Erythroblast (primary cell): ENCODE measurements at places on chromosomes 11 and 22.

- DNase-seq = no peak
Observed at GRCh38 chr11:2927121-2927800, 2.0 kb downstream of the PHLDA2 start.

DNA sequence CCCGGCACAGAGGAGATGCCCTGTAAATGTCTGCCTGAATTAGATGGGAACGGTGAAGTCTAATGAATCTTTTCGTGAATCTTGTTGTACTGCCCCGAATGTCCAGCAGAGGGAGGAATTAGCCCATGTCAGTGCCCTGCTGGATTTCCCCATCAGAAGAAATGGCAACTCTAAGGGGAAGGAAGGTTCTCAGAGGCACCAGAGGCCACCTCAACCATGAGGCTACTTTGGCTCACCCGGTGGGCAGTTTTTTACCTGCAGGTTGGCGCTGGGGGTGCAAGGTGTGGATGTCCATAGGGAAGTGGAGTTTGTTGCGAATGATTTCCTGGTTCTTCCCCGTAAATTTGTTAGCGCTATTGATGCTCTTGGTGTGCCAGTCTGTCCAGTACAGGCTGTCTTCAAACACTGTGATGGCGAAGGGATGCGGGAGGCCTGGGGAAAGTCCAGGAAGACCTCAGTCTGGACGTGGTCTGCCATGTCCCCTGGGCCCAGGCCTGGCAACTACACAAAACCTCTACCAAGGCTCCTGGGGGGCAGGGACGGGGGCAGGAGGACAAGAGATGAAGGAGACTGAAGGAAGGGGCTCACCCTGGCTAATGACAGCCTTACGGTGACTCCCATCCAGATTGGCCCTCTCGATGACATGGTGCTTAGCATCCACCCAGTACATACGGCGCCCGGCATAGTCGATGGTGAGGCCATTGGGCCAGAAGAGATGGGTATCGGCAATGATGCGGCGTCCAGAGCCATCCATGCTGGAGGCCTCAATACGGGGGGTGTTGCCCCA lies 28.5 kb downstream of the LRP4 start:
- DNase-seq = peak; percentile 89

DNA sequence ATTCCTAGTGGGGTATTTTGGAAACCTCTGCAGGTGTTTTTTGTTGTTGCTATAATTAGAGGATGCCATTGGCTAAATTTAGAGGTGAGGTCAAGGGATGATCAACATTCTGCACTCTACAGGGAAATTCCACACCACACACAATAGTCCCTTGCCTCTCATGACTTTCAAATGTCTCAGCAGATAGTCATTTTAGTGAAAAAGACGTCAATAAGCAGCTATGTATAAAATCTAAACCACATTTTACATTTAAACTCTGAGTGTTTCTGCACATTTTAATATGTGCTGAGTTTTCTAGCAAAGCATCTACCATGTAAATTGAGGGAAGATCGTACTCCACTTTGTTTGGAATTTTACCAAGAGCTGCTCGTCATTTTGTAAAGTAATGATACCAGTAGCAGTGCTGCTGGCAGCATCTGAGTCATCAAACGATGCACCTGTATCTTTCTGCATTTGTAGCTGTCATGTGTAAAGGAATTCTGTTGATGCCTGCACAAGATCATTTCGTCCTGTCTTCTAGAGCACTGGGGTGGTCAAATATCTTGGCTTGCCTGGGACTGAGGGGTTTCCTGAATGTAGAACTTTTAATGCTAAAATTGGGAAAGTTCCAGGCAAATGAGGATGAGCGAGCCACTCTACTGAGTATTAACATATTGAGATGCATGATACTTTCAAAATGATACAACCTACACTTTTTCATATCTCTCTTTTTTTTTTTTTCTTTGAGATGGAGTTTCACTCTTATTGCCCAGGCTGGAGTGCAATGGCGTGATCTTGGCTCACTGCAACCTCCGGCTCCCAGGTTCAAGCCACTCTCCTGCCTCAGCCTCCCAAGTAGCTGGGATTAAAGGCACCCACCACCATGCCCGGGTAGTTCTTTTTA lies 414.5 kb upstream of the SYN3 start:
- no peak for DNase-seq

DNA sequence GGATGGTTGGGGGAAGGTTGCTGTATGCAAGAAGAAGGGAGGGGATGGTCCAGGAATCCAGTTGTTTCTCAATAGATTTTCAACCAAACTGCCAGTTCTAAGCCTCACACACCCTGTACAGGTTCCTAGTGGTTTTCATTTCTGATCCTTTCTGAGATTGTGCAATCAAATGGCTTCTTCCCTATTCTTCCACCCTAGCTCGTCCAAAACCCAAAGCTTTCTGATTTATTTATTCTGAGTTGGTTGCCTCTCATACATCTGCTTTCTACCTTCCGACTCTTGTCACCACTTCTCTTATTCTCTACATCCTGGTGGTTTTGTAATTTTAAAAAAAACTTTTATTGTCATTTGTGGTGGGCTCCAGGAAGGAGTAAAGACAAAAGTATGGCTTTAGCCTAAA lies 12.6 kb downstream of the OR5A2 start:
- DNase-seq = no peak

GRCh38 chr22:46390652-46391301 lies 55.3 kb downstream of the TRMU start:
- no peak for DNase-seq

- DNase-seq = no peak
Observed at GRCh38 chr11:103067118-103067517, 24.8 kb downstream of the DCUN1D5 start.

DNA sequence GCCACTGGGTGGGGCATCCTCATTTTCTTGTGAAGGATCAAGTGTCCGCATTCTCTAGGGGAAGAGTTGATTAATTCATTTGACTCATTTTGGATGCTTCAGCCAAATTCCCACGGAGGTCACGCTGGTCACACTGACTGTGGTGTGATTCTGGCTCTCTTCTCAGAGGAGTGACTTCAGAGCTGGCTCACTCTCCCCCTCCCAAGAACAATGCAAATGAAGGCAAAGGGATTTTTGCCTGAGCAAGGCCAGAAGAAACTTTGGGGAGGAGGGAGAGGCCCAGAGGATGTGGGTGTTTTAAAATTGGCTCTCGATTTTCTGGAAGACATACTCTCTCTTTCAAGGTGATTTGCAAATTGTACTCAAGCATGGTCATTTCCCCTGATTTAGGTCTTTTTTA lies 51.1 kb upstream of the LMO2 start:
- DNase-seq = peak; percentile 38

- DNase-seq = no peak
Observed at GRCh38 chr11:103368145-103368544, 258.9 kb downstream of the DYNC2H1 start.

- DNase-seq = no peak
Observed at GRCh38 chr11:45225277-45225676, 60.9 kb downstream of the SYT13 start.

DNA sequence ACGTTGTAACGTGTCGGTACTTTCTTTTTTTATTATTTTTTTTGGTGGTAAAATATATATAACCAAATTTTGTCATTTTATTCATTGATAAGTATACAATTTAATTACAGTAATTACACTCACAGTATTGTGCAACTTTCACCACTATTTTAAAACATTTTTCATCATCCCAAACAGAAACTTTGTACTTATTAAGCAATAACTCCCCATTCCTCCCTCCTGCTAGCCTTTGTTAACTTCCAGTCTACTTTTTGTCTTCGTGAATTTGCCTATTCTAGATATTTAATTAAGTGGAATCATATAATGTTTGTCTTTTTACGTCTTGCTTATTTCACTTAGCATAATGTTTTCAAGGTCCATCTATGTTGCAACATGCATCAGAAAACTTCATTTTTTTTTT lies 58.5 kb downstream of the STIM1 start:
- no peak for DNase-seq

DNA sequence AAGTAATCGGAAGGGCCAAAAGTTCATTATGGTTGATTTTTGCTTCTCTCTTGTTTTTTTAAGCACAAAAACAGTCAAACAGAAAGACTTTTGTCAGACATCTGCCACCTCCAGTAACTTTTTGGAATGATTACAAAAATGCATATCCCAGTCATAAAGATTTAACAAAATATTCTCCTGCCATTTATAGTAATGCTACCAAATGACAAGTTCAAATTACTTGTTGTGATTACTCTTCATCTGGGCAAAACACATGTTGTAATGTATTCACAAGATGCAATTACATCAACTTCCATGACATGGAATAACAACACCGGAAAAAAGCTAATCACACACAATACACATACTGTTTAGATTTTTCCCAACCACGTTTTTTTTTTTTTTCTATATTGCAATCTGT lies 1017.5 kb upstream of the TENM4 start:
- DNase-seq = no peak

DNA sequence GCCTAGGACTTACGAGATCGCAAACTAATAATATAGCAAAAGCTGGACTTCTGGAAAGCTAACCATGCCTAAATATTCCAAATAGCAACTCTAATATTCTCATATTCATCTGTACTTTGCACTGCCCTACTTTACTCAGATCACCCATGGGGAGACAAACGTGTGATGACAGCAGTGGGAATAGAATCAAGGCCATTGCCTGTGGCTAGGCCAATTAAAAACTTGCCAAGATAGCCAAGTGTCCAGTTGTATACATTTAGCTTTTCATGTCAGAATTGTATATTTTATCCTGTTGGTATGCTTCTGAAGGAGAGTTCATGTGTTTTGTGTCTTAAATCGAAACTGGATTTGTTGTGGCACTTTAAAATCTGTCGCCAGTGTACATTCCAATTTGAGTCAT lies 1.2 kb upstream of the CEP126 start:
- no peak for DNase-seq

DNA sequence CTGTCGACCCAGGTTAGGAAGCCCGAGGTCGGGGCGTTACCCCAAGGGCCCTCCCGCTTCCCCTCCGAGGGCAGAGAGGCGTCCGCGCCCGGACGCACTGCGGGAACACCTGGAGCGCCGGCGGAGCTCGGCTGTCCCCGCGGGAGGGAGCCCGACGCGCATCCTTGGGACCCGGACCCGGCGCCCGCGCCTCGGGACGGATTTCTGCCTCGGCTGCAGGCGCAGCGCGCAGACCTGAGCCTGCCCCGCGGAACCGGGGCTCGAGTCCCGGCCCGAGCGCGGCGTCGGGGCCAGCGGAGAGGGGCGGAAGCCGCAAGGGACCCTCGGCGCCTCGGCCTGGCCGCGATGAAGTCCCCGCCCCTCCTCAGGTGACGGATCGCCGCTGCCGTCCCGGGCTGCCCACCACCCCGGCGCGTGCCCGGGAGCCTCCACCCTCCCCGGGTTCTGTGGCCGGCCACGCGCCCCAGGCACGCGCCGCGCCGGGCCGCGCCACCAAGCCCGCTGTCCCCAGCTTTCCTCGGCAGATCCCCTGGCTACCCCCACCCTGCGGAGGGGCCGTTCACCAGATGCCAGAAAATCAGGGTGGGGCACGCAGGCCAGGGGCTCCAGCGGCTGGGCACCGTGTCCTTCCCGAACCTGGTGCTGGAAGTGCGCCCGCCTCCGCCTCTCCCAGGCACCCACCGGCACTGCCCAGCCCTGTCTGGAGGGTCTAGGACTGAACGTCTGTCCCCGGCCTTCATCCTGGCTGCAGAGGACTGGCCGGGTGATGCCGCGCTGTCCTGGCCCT lies 410 bp downstream of the GLB1L3 start:
- DNase-seq = no peak

- DNase-seq = no peak
Observed at GRCh38 chr22:31881865-31882264, 62.5 kb upstream of the YWHAH start.
